Activated naive CD4-positive, alpha-beta T cell treated with anti-CD3 and anti-CD28 coated beads, Interleukin-2, amount 10 ng/mL, durations not matched to agents 7 days and 5 days (primary cell): ENCODE measurements at places on chromosomes 5 and 9.

DNA sequence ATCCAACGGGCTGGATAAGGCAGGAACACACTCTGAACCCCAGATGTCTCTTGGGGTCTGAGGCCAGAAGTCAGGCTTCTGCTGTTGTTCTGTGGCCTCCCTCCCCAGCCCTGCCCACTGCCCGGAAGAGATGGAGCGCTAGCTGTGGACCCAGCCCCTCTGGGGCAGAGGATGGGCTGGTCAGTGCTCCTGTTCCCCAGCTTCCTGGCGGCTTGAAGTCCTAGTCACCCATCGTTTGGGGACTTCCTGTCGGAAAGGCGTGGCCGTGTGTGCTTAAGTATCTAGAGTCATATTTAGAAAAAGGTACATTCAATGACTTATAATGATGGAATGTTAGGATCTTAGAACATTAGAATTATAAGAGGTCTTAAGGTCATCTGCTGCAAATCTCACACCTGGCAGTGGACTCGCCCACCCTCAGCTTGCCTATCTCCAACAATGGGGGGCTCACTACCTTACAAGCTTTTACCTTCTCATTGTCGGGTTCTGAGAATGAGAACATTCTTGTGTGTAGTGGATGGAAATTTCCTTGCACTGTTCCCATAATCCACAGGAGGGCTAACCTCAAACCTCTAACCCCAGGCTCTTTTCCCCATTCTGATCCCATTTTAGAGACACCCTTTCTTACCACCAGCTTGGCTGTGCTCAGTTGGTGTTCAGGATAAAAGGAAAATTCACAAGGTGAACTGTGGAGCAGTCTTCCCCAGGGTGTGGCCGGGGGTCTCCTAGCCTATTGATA lies 13.4 kb upstream of the AIF1L start:
- DNase-seq, result no peak
- H3K36me3 ChIP-seq, result no peaks in the 10 kb centered on the region
- H3K27me3 ChIP-seq, result peaks cover 6% of the 10 kb centered on the region
- no peak overlapping the region for H3K27ac ChIP-seq
- H3K4me1 ChIP-seq, result no peaks in the 10 kb centered on the region

DNA sequence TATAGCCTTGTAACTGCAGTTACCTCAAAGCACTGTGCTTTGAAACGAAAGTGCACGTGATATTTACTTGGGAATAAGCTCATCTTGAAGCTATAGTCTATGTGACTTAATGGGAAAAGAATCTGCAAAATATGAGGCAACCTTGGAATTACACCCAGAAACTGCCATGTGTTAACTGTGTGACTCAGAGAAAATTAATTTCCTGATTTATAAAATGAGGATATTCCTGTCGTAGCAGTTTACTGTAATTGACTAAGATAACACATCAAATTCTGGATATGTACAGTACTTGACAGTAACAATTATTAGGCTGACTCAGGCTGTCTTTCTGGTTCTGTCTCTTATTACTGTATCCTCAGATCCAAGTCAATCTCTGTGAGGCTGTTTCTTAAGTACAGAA lies 1079.9 kb upstream of the ACO1 start:
- DNase-seq, result no peak
- H3K4me1 ChIP-seq, result peaks cover 21% of the 10 kb centered on the region
- no peaks in the 10 kb centered on the region for H3K27me3 ChIP-seq
- no peaks in the 10 kb centered on the region for H3K36me3 ChIP-seq
- no peak overlapping the region for H3K4me3 ChIP-seq

DNA sequence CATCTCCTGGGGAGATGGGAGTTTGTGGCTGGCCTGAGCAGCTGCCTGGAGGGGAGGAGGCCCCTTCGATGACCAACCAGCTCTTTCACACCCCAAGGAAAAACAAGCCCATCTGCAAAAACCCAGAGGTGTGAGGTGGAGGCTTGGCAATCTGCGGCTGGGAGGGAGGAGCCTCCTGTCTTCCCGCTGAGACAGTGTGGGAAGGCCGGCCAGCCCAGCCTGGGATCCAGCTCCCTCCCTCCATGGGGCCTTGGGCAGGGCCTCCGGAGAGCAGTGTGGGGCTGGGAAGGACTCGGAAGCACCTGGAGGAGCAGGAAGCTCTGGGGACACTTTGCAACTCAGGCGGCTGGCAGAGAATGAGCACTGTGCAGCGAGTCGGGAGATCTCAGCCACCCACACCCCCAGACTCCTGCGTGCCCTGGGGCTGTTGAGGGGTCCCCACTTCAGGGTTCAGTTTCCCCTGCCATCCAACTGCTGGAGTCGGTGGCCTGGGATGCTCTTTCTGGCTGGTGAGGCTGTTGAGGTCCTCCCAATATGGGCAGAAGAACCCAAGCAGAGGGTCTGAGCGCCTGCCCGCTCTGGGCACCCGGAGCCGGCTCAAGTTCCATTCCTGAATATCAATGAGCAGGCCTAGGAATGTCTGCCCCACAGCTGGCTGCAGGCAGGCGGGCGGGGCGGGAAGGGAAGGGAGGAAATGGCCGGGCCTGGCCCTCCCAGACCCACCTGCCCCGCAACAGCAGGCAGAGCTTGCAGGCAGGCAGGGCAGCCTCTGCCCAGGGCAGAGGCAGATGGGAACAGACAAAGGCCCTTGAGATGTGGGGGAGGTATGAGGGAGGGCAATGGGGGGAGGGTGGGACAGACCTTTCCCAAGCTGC lies 101.1 kb downstream of the FGF18 start:
- no peaks in the 10 kb centered on the region for H3K4me1 ChIP-seq
- no peak overlapping the region for H3K4me3 ChIP-seq

DNA sequence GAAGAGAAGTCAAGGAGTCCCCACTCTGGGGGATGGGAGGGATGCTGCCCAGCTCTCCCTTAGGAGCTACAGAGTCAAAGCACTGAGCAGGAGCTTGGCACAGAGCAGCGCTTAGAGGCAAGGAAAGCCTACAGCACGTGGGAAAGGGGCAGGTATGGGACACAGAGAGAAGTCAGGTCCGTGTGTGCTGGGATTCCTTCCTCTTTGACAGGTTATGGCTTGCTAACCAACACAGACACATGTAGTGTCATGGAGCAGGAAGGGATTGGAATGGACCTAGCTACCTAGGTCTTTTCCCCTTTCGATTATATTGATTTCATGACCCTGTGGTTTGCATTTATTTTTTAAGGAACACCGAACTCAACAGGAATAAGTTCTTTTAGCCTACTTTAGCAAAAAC lies 208.5 kb upstream of the TUT7 start:
- H3K4me1 ChIP-seq, result no peaks in the 10 kb centered on the region
- no peaks in the 10 kb centered on the region for H3K27me3 ChIP-seq
- H3K36me3 ChIP-seq, result no peaks in the 10 kb centered on the region
- H3K27ac ChIP-seq, result no peak overlapping the region

DNA sequence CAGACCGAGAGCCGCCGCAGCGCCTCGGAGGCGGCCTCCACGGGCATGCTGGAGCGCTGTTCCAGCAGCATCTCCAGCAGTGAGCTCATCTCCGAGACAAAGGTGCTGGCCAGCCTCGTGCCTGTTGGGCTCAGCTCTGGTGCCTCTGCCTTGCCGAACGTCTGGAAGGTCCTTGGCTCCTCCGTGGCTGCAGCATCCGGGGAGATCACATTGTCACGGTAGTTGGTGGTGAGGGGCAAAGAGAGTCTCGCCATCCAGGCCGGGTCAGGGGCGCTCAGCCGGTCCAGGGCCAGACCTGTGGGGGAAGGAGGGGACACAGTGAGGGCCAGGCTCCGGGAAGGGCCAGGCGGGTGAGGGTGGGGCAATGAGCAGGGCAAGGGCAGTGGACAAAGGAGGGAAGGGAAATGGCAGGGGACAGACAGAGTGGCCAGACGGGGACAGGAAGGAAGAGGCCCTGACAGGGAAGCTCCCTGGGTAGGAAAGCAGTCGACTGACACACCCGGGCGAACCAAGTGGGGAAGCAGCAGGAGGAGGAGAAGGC lies 12.4 kb downstream of the PCDH12 start:
- H3K27me3 ChIP-seq, result peaks cover 6% of the 10 kb centered on the region
- peaks cover 11% of the 10 kb centered on the region for H3K4me1 ChIP-seq

- no peak overlapping the region for H3K4me3 ChIP-seq
- DNase-seq, result no peak
- H3K27me3 ChIP-seq, result peaks cover 41% of the 10 kb centered on the region
- H3K36me3 ChIP-seq, result no peaks in the 10 kb centered on the region
Measured at GRCh38 chr5:149125386-149125891, 15.9 kb upstream of the ABLIM3 start.

GRCh38 chr9:4415281-4415680 lies 75.0 kb upstream of the SLC1A1 start:
- no peak overlapping the region for H3K27ac ChIP-seq
- no peak overlapping the region for H3K4me3 ChIP-seq
- no peaks in the 10 kb centered on the region for H3K27me3 ChIP-seq
- H3K36me3 ChIP-seq, result no peaks in the 10 kb centered on the region
- no peaks in the 10 kb centered on the region for H3K4me1 ChIP-seq

- H3K4me3 ChIP-seq, result no peak overlapping the region
- no peak overlapping the region for H3K27ac ChIP-seq
- no peaks in the 10 kb centered on the region for H3K36me3 ChIP-seq
- no peaks in the 10 kb centered on the region for H3K4me1 ChIP-seq
- peaks cover 21% of the 10 kb centered on the region for H3K27me3 ChIP-seq
Measured at GRCh38 chr5:133361922-133362321, 250.4 kb downstream of the FSTL4 start.

DNA sequence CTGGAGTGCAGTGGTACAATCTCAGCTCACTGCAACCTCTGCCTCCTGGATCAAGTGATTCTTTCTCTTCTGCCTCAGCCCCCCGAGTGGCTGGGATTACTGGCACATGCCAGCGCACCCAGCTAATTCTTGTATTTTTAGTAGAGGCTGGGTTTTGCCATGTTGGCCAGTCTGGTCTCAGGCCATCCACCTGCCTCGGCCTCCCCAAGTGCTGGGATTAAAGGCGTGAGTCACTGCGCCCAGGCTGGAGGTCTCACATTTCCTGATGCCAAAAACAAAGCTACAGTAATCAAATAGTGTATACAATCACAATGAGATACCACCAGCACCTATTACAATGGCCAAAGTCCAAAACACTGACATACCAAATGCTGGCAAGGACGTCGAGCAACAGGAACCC lies 51.1 kb downstream of the TTLL11 start:
- no peak for DNase-seq
- no peak overlapping the region for H3K27ac ChIP-seq
- H3K27me3 ChIP-seq, result no peaks in the 10 kb centered on the region
- no peak overlapping the region for H3K4me3 ChIP-seq

- H3K4me1 ChIP-seq, result peaks cover 32% of the 10 kb centered on the region
- no peak for DNase-seq
- H3K36me3 ChIP-seq, result no peaks in the 10 kb centered on the region
- no peak overlapping the region for H3K4me3 ChIP-seq
Measured at GRCh38 chr5:79849061-79849460, 142.0 kb downstream of the MTX3 start.
